ENCODE measurements at places on chromosomes 6 and 20. TPM values are rescaled to one million over a fixed set of nuclear protein-coding genes. Genes with fewer than 3 reads are reported as not detected.

DNA sequence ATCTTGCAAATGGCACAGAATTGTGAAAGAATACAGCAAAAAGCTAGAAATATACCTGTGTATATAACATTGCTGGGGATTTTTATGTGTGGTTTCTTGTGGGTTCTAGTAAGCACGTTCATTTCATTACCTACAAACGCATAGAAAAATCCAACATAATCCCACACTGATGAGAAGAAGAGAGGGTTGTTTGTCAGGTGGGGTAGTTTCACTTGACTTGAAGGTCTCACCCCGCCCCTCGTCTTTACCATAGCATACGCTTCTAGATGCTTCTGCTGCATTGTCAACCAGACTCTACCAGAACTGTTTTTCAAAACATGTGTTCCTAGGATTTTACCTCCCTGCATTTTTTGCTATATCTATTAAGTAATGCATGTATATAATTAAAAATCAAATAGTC is 284.1 kb upstream of the TAB2 start:
- no peak overlapping the region for H3K27ac ChIP-seq
- no peak for DNase-seq
- H3K4me3 ChIP-seq, result no peak overlapping the region
- H3K27me3 ChIP-seq, result no peaks in the 10 kb centered on the region

DNA sequence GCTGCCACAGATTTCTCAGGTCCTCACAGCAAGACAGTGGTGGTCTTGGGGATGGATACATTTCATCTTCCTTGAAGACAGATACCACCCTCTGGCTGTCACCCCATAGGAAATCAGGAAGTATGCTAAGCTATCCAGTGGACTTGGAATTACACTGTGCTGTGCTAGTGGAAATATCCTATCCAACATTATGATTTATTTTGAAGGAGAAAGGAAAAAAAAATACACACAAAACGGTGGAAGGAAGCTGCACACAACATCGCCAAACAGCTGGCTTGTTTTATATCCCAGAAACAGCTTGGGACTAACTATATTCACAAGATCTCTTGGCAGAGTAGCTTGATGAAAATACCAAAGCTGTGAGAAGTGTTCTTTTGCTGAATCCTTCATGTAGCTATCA is 257.6 kb downstream of the LAMA2 start:
- no peaks in the 10 kb centered on the region for H3K27me3 ChIP-seq
- no peaks in the 10 kb centered on the region for H3K36me3 ChIP-seq
- no peak overlapping the region for H3K27ac ChIP-seq
- H3K4me1 ChIP-seq, result no peaks in the 10 kb centered on the region
- H3K4me3 ChIP-seq, result no peak overlapping the region

DNA sequence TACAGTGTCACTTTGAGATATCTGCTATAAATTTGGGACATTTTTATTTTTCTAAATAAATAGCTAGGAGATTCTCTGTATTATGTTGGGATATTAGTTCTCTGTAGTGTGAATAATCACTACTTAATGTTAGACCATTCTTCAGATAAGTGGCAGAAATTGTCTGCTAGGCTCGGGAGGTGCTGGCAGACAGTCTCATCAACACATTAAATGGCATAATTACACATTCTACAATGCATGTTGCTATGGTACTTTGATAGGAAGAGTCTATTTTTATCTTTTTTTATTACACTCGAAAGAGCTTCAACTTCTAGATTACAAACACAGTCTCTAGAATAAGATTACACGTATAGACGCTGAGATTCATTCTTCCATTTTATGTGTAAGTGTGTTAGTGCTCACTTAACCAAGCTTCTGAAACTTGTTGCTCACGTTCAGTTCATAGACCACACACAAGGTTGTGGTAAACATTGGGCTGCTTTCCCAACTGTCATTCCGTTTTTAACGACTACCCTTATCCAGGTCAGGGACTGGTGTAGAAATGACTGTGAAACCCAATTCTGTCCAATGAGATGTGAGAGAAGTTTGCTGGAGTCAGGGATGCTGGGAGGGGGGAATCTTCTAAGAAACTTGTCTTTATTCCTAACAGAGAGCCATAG is 78.6 kb downstream of the TPBG start:
- H3K27me3 ChIP-seq, result no peaks in the 10 kb centered on the region
- no peak for DNase-seq
- no peak overlapping the region for H3K27ac ChIP-seq

- DNase-seq, result no peak
- H3K4me1 ChIP-seq, result no peaks in the 10 kb centered on the region
- no peak overlapping the region for H3K4me3 ChIP-seq
- no peaks in the 10 kb centered on the region for H3K27me3 ChIP-seq
Measured at GRCh38 chr6:122068291-122068769, 331.1 kb upstream of the HSF2 start.

DNA sequence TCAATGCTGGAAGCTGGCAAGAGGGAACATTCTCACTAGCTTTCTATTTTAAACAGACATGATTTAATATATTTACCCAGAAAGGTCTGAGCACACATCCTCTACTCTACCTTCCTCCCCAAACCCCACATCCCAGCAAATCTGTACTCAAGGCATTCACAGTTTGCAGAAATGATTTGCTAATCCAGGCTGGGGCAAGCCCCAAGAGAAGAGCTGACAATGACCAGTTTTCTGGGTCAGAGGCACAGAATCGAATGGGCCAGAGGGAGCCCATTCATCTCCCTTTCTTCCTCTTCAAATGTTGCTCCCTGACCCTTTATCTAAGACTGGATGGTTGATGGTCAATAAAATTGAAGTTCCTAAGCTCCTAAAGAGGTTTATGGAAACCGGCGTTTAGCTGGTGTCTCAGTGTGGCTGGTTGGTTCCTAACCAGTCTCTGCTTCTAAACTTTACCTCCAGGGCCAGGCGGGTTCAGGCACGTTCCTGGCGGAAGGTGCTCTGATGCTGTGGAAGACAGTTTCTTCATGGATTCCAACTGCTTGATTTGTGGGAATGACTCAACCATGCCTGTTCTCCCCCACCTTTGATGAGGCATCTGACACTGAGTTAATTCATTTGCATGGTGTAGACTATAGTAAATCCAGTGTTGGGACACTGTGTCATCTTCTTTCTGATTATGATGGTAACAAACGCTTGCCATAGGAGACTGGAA is 96.4 kb upstream of the IYD start:
- H3K27me3 ChIP-seq, result no peaks in the 10 kb centered on the region
- H3K4me3 ChIP-seq, result no peak overlapping the region
- H3K4me1 ChIP-seq, result no peaks in the 10 kb centered on the region

DNA sequence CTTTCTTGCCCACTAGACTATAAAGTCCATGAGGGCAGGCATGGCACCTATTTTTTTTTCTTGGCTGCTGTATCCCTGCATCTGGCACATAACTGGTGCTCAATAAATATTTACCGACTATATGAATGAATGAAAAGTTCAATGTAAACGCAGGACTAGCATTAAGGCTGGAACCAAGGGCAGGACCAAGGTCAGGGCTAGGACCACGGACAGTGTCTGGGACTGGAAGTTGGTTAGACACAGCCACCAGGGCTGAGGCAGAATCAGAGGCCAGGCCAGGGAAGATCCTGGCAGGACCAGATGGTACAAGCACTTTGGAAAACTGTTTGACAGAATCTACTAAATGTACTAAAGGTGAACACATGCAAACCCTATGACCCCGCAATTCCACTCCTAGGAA is 3.7 kb downstream of the TNXB start:
- H3K4me1 ChIP-seq, result peaks cover 24% of the 10 kb centered on the region
- no peak overlapping the region for H3K27ac ChIP-seq
- no peak overlapping the region for H3K4me3 ChIP-seq
- no peak for DNase-seq

- H3K27me3 ChIP-seq, result peaks cover 14% of the 10 kb centered on the region
- H3K36me3 ChIP-seq, result no peaks in the 10 kb centered on the region
- H3K4me1 ChIP-seq, result peaks cover 9% of the 10 kb centered on the region
- no peak for DNase-seq
- H3K4me3 ChIP-seq, result no peak overlapping the region
Measured at GRCh38 chr6:11011787-11012234, 32.3 kb downstream of the ELOVL2 start.

GRCh38 chr6:443621-444159 is 52.1 kb downstream of the IRF4 start:
- no peak for DNase-seq
- no peaks in the 10 kb centered on the region for H3K36me3 ChIP-seq
- H3K27ac ChIP-seq, result no peak overlapping the region

MUCL3 gene
- total RNA-seq, result 4.6 TPM

DNAH8 gene
- total RNA-seq, result 0.17 TPM

Data from upper lobe of right lung (tissue), 1 donor.